ENCODE measurements at places on chromosomes 2 and 18. TPM values are rescaled to one million over a fixed set of nuclear protein-coding genes. Genes with fewer than 3 reads are reported as not detected.

DNA sequence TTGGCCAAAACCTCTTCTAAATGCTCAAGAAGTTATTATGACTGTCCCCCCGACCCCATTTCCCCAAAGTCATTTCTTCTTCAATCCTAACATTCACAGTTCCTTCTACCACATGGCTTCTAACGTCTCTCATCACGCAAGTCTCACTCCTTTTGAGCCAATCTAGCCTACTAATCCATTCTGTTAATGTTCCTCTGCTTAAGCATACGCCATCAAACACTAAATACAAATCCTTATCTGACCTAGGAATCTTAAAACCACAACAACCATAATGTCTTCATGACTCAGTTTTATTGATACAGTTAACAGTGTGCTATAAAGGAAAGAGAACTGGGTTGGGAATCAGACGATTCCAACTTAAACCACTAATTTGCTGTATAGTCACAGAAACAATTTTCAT, 23.9 kb downstream of the HNRNPLL start:
- H3K27ac ChIP-seq, result no peak overlapping the region
- H3K27me3 ChIP-seq, result no peaks in the 10 kb centered on the region
- H3K4me1 ChIP-seq, result peaks cover 13% of the 10 kb centered on the region
- peaks cover 14% of the 10 kb centered on the region for H3K36me3 ChIP-seq
- DNase-seq, result no peak

GRCh38 chr2:225056330-225057073, 14.2 kb upstream of the DOCK10 start:
- no peaks in the 10 kb centered on the region for H3K36me3 ChIP-seq
- H3K27me3 ChIP-seq, result no peaks in the 10 kb centered on the region
- H3K4me1 ChIP-seq, result no peaks in the 10 kb centered on the region
- no peak for DNase-seq
- no peak overlapping the region for H3K4me3 ChIP-seq

Gene MAL
- not detected for total RNA-seq

Gene MYCN
- total RNA-seq, result 0.81 TPM

GRCh38 chr2:20607446-20607845, 43.5 kb downstream of the HS1BP3 start:
- no peak overlapping the region for H3K27ac ChIP-seq
- no peak overlapping the region for H3K4me3 ChIP-seq
- no peaks in the 10 kb centered on the region for H3K36me3 ChIP-seq
- no peaks in the 10 kb centered on the region for H3K27me3 ChIP-seq
- peaks cover 7% of the 10 kb centered on the region for H3K4me1 ChIP-seq

DNA sequence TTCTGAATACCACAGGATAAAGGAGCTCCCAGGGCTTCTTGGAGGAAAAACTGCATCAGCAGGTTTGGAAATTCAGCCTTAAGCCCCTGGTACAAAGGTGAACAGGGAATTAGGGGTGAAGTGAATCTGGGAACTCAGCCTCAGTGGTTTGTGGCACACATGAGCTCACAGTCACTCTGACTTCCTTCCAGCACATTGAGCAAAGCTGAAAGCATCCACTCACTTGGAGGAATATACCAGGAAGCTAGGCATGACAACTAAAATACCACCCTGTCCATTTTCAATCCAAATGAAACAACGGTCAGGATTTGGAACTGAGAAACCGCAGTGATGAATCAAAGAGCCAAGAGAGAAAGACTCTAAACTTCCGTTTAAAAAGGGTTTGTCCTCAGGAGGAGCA, 216.1 kb downstream of the ICOS start:
- peaks cover 18% of the 10 kb centered on the region for H3K4me1 ChIP-seq
- DNase-seq, result no peak
- H3K27me3 ChIP-seq, result no peaks in the 10 kb centered on the region

DNA sequence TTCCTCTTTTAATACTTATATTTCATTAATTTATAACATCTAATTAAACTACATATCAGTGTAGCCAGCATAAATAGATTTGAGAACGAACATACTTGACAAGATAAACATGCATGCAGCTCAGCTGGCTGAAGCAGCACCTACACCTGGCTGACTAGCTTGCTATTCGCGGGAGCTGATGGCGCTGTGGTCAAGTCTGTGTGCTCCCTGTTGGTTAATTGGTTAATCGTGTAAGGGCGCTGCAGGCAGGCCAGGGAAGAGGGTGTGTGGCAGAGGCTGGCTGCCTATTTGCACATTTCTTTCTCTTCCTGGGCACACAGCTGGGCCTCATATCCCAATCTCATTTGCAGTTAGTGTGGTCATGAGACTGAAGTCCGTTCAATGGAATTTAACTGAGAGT, 14.5 kb upstream of the VWA3B start:
- H3K4me1 ChIP-seq, result no peaks in the 10 kb centered on the region
- H3K27me3 ChIP-seq, result no peaks in the 10 kb centered on the region
- H3K27ac ChIP-seq, result no peak overlapping the region
- H3K36me3 ChIP-seq, result no peaks in the 10 kb centered on the region

GRCh38 chr18:14085770-14086457, 46.3 kb downstream of the ZNF519 start:
- H3K4me1 ChIP-seq, result no peaks in the 10 kb centered on the region
- H3K4me3 ChIP-seq, result no peak overlapping the region
- H3K27me3 ChIP-seq, result no peaks in the 10 kb centered on the region
- H3K36me3 ChIP-seq, result no peaks in the 10 kb centered on the region

Gene CFAP65
- total RNA-seq, result not detected

Gene CIDEA
- total RNA-seq, result not detected

- no peak overlapping the region for H3K4me3 ChIP-seq
- no peak overlapping the region for H3K27ac ChIP-seq
- peaks cover 3% of the 10 kb centered on the region for H3K27me3 ChIP-seq
- H3K36me3 ChIP-seq, result no peaks in the 10 kb centered on the region
- no peaks in the 10 kb centered on the region for H3K4me1 ChIP-seq
Measured at GRCh38 chr2:29367986-29368658, 252.9 kb downstream of the CLIP4 start.

Gene STEAP3
- total RNA-seq, result 17.9 TPM

DNA sequence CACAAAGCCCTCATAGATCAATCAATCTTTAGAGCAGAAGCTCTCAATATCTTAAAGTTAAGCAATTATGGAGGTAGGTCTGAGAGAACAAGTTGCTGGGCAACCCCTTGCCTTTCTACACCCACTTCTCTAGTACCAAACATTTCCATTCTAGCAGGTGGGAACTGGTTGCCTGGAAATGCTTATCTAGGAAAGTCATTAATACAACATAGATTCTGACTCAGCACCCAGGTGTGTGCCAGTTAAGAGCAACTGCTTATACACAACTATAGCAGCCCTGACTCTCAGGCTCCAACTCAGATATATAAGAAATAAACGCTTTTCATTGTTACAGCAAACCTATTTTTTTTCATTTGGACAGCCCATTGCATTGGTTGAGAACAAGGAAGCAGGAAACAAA, 237.7 kb downstream of the IRS1 start:
- no peak overlapping the region for H3K4me3 ChIP-seq
- no peaks in the 10 kb centered on the region for H3K4me1 ChIP-seq
- H3K27ac ChIP-seq, result no peak overlapping the region
- DNase-seq, result no peak
- no peaks in the 10 kb centered on the region for H3K36me3 ChIP-seq
- H3K27me3 ChIP-seq, result no peaks in the 10 kb centered on the region

DNA sequence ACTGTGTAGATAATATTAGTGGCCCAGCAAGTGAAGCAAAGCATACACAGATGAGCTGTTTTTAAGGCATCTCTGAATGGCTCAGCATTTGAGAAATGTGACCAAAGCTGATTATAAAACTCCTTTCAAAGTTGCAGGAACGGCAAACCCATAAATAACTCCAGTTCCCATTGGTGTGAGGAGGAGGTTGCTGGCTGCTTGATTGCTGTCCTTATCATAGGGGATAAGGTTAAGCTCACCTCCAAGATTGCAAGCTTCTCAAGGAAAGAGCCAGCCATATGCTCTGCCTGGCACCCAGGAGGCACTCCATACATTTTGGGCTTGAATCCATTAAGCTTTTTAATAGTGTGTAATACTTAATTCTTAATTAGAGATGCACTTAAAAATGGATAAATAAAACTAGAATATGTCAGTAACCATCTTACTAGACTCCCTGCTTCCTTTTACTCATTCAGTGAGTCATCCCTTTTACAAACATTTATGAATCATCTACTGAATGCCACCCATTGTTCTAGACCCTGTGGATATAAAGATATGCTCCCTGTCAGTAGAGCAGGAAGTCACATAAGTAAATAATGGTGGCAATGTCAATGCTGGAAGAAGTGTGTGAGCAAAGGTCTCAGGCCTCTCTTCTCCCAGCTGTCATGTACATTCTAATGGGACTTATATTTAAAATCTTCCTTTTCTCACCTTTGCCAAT, 99.3 kb downstream of the SPATS2L start:
- no peaks in the 10 kb centered on the region for H3K27me3 ChIP-seq
- H3K4me1 ChIP-seq, result peaks cover 19% of the 10 kb centered on the region
- peak overlapping the region; percentile 28 for H3K4me3 ChIP-seq
- DNase-seq, result no peak
- no peaks in the 10 kb centered on the region for H3K36me3 ChIP-seq
- peak overlapping the region; percentile 52 for H3K27ac ChIP-seq

GRCh38 chr2:172420216-172420615, 7.2 kb upstream of the ITGA6 start:
- H3K27me3 ChIP-seq, result no peaks in the 10 kb centered on the region
- DNase-seq, result no peak
- H3K27ac ChIP-seq, result no peak overlapping the region
- no peaks in the 10 kb centered on the region for H3K36me3 ChIP-seq

DNA sequence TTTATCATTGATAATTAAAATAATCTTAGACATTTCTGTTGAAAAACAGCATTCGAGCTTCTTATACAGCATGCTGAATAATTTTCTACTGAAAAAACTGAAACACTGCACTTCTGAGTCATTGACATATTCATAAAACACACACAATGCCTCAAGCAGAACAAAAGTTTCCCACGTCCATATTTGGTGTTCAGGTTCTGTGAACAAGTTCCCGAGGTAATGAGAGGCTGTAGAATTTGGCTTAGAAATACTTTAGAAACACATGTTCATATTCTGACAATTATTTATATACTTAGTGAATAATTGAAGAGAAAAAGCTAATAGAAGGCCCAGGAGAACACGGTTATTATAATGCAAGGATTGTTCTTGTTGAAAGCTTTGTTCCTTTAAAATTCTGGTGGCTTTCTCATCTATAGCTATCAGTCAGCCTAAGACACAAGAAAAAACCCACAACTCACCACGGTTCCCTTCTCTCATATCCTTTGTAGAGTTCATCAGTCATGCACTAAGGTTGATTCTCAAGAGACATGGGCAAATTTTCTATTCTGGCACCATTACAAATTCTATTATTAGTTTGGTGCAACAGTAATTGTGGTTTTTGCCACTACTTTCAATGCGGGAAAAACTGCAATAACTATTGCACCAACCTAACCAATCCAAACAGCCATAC, 194.4 kb downstream of the TMX3 start:
- H3K27me3 ChIP-seq, result no peaks in the 10 kb centered on the region
- no peaks in the 10 kb centered on the region for H3K4me1 ChIP-seq
- H3K27ac ChIP-seq, result no peak overlapping the region
- no peak overlapping the region for H3K4me3 ChIP-seq
- no peak for DNase-seq
- no peaks in the 10 kb centered on the region for H3K36me3 ChIP-seq

DNA sequence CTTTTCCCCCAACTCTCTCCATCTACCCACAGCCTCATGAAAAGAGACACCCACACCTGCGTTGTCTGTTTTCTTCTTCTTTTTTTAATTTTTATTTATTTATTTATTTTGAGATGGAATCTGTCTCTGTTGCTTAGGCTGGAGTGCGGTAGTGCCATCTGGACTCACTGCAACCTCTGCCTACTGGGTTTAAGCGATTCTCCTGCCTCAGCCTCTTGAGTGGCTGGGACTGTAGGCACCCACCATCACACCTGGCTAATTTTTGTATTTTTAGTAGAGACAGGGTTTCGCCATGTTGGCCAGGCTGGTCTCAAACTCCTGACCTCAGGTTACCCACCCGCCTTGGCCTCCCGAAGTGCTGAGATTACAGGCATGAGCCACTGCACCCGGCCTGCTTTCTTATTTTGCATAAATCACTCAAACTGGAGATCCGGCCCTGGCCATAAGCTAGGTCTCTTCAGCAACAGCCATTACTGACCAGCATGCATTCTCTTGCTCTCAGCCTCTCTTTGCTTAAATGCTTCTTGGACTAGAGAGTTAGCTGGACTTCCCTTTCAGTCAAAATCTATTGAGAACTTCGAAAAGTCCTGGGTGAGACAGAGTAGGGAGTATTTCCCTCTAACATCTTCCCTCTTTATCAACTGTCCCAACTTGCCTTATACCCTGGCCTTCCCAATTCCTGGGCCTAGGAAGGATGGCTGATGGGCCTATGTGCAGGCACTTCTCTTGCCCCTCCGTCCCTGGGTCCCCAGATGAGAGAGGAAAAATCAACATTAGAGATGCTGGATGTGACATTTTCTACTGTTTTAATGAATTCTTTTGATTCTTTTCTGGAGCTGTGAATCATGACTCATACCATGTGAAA, 27.3 kb downstream of the MYCN start:
- H3K36me3 ChIP-seq, result no peaks in the 10 kb centered on the region
- no peak overlapping the region for H3K27ac ChIP-seq
- no peaks in the 10 kb centered on the region for H3K4me1 ChIP-seq
- no peaks in the 10 kb centered on the region for H3K27me3 ChIP-seq
- no peak for DNase-seq

DNA sequence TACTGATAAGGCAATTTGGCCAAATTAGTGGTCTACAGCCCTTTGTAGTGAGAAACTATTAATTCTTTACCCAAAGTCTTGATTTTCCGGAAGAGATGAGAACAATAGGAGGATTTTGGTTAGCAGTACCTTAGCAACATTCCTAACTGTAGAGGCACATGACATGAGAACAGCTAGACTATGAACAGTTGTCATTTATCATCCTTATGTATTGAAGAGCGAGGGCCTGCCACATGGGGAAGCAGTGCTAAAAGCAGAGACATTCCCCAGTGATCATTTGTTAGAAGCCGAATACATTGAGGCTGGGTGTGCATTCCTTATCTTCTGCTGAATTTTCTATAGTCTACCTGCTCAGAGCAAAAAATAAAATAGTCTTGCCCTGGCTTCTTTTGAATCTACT, 65.2 kb downstream of the RBBP8 start:
- no peak for DNase-seq
- no peaks in the 10 kb centered on the region for H3K27me3 ChIP-seq
- H3K36me3 ChIP-seq, result no peaks in the 10 kb centered on the region
- no peak overlapping the region for H3K27ac ChIP-seq
- H3K4me1 ChIP-seq, result no peaks in the 10 kb centered on the region

Gene AKAIN1
- not detected for total RNA-seq

Data from thoracic aorta (tissue), 2 donors.